ENCODE measurements at places on chromosomes 7 and 10. TPM values are rescaled to one million over a fixed set of nuclear protein-coding genes. Genes with fewer than 3 reads are reported as not detected.

CYP26C1 gene
- 0.08 TPM for total RNA-seq

- no peak for DNase-seq
These were observed 202.8 kb upstream of the DKK1 start for GRCh38 chr10:52111101-52111891.

ST8SIA6 gene
- 1.8 TPM for total RNA-seq

DNA sequence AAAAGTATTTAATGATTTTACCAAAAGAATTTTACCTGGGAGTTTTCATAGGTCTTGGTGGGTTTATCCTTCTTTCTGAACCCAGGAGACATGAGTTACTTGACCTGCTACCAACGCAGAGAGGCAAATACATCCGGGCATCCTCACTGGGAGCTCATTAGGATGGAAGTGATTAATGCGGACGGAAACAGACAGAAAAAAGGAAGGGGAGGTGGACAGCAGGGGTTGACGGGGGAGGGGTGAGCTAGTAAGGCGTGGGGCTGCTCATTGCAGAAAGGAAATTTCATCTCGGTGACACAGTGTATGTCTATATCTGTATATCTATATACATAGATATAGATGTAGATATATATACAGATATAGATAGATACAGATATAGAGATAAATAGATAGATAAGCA is 408.2 kb upstream of the ADARB2 start:
- DNase-seq, result no peak

DNA sequence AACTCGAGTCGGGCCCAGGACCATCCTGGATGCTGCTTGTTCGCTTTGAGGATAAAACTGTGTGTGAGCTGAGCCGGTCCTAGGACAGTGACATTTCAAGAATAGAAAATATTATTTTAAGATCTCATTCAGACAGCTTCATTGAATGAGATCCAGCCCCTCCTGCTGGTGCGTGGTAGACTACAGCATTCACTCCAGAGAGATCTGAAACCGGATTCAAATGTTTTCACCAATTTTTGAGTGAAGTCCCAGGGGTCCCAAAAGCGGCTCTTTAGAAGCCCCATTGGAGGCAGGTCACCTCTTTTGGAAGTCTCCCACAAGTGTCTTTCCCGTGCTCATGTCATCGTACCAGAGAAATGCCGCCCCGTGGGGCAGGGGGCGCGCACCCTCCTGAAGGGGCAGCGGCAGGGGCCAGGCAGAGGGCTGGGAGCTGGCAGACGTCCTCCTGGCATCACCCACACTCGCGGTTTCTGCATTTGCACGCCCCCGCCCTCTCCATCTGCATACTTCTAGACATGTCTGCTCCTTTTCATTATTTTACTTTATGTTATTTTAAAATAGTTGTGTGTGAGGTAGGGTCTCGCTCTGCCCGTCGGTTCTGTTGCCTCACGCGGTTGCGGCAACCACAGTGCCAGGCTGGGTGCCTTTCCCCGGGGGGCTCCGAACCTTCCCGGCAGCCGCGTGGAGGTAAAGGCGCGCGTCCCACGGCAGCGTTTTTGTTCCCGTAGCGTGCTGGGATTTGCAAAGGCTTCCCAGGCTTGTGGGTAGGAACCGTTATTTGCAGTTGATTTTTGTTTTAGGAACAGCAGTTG is 52.3 kb upstream of the DPYSL4 start:
- DNase-seq, result no peak

ENKUR gene
- total RNA-seq, result 0.48 TPM

DNA sequence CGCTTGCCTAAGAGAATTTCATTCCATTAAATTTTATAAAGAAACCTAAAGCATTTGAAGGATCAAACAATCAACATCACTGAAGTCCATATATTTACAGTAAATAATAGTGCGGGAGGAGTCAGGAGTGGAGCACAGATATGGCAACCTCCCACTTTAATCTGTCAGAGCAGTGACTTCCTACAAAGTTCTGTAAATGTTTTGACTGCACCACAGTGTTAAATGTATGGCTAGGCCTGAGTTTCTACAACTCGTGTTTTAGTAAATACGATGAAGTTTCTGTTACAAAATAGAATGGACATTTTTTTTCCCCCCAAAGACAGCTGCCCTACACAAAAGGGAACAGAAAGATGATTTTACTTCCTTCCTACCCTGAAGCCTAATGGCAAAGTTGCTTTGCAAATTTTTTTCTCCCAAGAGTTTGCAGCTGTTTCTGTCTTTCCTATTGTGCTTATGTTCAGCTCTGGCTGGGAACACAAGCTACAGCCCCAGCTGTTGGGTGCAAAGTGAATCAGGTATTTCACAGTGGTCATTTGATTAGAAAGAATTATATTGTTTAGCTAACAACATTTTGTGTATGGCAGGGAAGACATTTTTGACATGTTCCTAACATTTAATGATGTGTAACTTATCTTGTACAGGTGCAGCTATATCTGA is 62.1 kb downstream of the MET start:
- DNase-seq, result no peak
